ENCODE measurements at places on chromosomes 4 and X. TPM values are rescaled to one million over a fixed set of nuclear protein-coding genes. Genes with fewer than 3 reads are reported as not detected.

GRCh38 chrX:137194164-137194563, 160.4 kb upstream of the GPR101 start:
- DNase-seq = peak; percentile 36

- no peak for DNase-seq
These were observed 3.6 kb downstream of the ANXA10 start for GRCh38 chr4:168095776-168096406.

- DNase-seq = no peak
These were observed 62.8 kb downstream of the FAM193A start for GRCh38 chr4:2599304-2599654.

DNA sequence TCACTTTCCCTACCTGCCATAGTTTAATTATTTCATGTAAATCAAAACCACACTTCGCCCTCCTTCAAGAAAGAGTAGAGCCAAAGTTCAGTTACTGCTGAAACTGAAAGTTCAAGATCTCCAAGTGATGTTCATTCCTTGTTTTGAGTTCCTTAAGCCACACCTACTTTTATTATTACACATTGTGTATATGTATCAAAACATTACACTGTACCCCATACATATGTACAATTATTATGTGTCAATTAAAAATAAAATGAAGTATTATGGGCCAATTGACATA, 892.3 kb upstream of the NDST4 start:
- DNase-seq = no peak

- no peak for DNase-seq
These were observed 69.3 kb downstream of the NBDY start for GRCh38 chrX:56798339-56798711.

DNA sequence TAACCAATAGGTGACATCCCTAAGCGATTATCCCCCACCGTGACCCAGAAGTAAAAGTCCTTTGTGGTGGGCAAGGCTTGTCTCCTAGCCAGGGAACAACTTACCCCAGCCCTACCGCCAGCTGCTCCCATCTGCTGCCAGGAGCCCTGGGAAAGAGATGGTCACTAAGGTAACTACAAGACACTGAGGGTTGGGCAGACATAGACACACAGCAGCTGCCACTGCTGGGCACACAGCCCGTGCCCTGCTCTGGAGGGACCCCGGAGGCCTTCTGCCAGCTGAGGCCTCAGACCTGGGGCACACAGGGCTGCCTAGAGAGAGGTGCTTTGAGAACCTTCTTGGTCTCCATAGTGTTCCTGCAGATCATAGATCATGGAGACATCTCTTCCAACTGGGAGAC, 53.0 kb upstream of the PROM1 start:
- DNase-seq = no peak

POU3F4 gene
- not detected for total RNA-seq
